ENCODE measurements at places on chromosomes 4 and X. TPM values are rescaled to one million over a fixed set of nuclear protein-coding genes. Genes with fewer than 3 reads are reported as not detected.

- no peaks in the 10 kb centered on the region for H3K4me1 ChIP-seq
- DNase-seq = no peak
Measured at GRCh38 chrX:129956765-129957164, 25.7 kb upstream of the BCORL1 start.

Gene TBC1D9
- 22.3 TPM for total RNA-seq

Gene FAM9B
- not detected for total RNA-seq

Gene MEPE
- 0.45 TPM for total RNA-seq
